ENCODE measurements at places on chromosomes 12 and 14. TPM values are rescaled to one million over a fixed set of nuclear protein-coding genes. Genes with fewer than 3 reads are reported as not detected.

The DPPA3 gene
- total RNA-seq: not detected

The ALDH2 gene
- total RNA-seq: 0.38 TPM

The CLEC4A gene
- total RNA-seq: not detected

The P2RX2 gene
- total RNA-seq: not detected

The METTL17 gene
- 39.9 TPM for total RNA-seq

The TTC9 gene
- 1.8 TPM for total RNA-seq

The CLEC6A gene
- not detected for total RNA-seq

The HSPB8 gene
- total RNA-seq: 4.5 TPM

The VDR gene
- total RNA-seq: 89.5 TPM

The TNS2 gene
- total RNA-seq: 3.7 TPM

The GOLGA5 gene
- total RNA-seq: 48.5 TPM

The A2ML1 gene
- 5.6 TPM for total RNA-seq

The LHX5 gene
- total RNA-seq: 0.49 TPM

The BRF1 gene
- 30.7 TPM for total RNA-seq

The GPR68 gene
- total RNA-seq: 0.83 TPM

The KRT81 gene
- total RNA-seq: 176 TPM

The HOXC4 gene
- 0.83 TPM for total RNA-seq

The OR6C70 gene
- not detected for total RNA-seq

The CEP170B gene
- 61.3 TPM for total RNA-seq

The DNAH10 gene
- 0.50 TPM for total RNA-seq

The ADSS1 gene
- 0.53 TPM for total RNA-seq

The ACOT4 gene
- total RNA-seq: 0.33 TPM

The ANKRD33 gene
- not detected for total RNA-seq

The PZP gene
- total RNA-seq: not detected

The TBX3 gene
- 30.7 TPM for total RNA-seq

The PRH2 gene
- total RNA-seq: not detected

The SSTR1 gene
- not detected for total RNA-seq

The MEG3 gene
- total RNA-seq: 75.5 TPM

The RAD51B gene
- 23.0 TPM for total RNA-seq

The ZBTB25 gene
- 9.7 TPM for total RNA-seq

The ANKS1B gene
- 1.3 TPM for total RNA-seq

The LAG3 gene
- total RNA-seq: 0.67 TPM

Data from mammary epithelial cell (primary cell).